Ovary (tissue), 10 donors: ENCODE measurements at places on chromosomes 2 and 18.

- DNase-seq: no peak
Observed at GRCh38 chr2:223712642-223713041, 110.5 kb upstream of the SCG2 start.

GRCh38 chr2:130755256-130756052 is at the start of gene AMER3:
AMER3 (plus strand) TSS chr2:130755540; CDS start chr2:130762073, 6,533 bp downstream.
- DNase-seq: no peak

- no peak for DNase-seq
Observed at GRCh38 chr2:59630789-59631188, 922.7 kb downstream of the BCL11A start.

GRCh38 chr2:23456881-23457760 is 72.1 kb downstream of the KLHL29 start:
- no peak for DNase-seq

- no peak for DNase-seq
Observed at GRCh38 chr18:69097349-69097748, 299.5 kb downstream of the CCDC102B start.

DNA sequence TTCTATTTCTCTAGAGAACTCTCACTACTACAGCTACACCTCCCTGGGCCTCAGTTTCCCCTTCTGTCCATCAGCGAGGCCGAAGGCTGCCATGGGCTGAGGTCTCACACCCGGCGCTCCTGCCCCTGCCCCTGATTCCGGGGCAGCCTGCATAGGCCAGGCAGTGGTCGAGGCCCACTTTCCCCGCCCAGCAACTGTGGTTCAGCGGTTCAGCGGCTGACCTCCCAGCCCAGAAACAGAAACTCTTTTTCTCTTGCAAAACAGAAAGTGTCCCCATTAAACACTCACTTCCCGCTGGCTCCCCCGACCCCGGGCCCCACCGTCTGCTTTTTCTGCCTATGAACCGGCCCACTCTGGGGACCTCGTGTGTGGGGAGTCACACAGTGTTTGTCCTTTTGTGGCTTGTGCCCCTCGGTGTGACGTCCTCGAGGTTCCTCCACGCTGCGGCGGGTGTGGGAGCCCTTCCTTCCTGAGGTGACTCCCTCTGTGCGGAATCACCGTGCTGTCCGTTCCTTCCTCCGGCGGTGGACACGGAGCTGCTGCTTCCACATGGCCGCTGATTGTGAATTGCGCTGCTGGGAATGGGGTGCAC is 16.0 kb downstream of the PDCD1 start:
- DNase-seq: peak; percentile 62

DNA sequence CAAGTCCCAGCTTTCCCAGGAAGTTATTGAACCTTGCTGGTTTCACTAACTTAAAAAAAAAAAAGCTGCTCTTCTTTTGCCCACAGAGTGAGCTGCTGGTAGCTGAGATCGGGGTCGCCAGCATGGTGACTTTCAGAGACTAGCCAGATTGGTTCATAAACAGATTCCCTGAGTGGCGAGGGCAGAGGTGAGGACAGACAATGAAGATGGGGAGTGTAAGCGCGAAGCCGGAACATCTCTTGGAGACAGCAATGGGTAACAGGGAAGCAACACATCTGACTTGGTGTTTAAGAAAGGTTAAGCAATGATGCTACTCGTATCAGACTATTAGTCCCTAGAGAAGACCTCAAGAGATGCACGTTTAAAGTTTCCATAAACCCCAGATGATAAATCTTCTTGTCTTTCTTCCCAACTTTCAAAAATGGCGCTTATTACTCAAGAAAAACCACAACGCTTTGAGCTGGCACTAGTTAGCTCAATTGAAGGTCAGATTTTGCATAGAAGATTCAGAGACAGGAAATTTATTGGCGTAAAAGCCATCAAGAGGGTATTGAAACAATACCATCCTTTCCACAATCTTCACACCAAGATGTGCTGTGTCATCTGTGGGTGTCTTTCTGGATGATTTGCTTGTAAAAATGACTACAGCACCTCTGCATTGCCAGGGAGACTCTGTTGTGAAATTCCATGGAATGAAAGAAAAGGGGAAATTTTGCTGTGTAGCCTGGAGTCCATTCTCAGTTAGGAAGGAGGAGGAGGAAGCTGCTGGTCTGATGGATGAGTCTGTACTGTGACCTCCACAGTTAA is 193.1 kb upstream of the CXCR4 start:
- no peak for DNase-seq

DNA sequence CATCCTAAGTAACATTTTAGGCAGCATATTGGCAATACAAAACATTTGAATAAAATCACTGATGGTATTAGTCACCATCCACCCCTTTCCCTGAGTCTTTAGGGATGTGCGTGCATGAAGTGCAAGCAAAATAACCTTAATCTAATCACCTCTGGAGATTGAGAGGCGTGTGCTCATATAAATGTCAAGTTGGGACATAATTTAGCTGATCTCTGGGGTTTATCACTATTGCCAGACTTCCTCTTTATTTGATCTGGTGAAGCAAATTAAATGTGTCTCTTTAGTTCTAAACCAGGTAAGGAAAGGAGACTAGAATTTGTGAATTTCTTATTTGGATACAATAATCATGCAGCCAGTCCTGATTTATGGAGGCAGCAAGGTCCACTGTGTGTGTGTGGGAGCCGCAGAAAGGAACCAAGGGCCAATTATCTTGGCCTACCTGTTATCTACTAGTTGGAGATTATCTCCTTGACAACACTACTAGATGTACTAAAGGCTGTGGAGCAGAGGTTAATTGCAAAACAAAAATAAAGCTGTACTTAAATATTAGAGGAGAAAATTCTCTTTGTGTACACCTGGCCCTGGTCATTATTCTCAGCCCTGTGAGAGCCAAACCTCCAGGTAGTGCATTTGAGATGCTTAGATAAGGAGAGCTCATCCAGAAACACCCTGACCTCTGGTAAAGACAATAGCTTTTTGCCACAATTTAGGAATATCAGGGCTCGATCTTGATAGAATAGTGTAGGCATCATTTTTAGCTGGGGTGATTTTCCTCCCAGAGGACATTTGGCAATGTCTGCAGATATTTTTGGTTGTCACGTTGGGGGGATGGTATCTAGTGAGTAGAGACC is 78.2 kb downstream of the HRH4 start:
- DNase-seq: no peak

GRCh38 chr2:216934151-216934550 is 74.3 kb upstream of the TNP1 start:
- peak; percentile 43 for DNase-seq

DNA sequence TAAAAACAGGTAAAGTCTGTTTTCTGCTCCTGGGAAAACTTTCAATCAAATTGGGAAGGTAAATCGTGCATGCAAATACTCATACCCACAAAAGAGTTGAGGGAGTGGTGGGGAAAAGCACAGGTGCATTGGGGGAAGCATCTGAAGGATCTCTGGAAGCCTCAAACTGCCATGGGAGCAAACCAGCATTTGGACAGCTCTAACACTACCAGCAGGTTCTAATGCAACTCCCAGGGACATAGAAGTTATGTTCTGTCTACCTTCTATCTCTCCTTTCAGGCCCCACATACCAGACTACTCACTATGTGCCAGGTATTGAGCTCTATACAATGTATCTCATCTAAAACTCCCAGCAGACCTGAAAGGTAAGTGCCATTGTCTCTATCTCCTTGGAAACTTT is 933.7 kb downstream of the NRXN1 start:
- DNase-seq: no peak

DNA sequence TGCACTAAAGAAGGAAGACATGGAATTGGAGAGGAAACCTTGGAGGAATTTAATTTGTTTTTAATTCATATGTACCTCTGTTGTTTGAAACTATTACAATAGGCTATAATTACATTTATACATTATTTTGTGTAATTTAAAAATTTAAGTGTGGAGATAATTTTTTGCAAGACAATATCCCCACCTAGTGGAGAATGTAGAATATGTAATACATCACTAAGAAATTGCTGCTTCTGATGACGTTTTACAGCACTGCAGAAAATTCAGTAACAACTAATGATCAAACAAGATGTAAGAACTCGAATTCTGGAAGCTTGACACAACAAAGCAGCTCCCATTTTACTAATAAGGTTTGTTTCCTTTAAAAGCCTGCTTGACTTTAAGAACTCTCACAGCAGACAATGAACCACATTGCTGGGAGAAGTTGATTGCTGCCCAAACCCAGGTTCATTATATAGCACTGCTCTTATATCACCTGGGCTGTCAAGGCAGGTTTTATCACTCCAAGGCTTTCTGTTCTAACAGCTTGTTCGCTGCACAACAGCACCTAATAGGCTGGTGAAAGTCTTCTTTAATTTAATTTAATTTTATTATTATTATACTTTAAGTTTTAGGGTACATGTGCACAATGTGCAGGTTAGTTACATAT is 53.4 kb downstream of the THADA start:
- no peak for DNase-seq

DNA sequence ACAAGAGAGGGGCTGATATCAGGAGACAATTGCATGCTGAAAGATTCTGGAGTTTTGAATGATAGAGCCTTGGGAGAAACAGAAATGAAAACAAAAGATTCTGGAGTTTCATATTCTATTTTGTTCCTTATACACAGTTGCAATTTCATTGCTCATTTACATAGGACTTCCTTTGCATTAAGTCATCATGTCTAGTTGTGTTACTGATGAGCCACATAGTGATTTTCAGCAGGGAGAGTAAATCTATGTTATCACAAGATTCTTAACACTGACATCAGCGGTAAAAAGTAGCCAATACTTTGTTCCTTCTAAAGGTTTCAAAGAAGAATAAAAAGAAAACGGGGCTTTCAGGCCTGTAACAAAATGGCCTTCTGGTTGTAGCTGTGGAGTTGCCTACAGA is 7.1 kb downstream of the ADAM17 start:
- DNase-seq: no peak

GRCh38 chr18:13440277-13441248 is 222.0 kb downstream of the LDLRAD4 start:
- no peak for DNase-seq

GRCh38 chr2:177296040-177296439 is 31.5 kb upstream of the NFE2L2 start:
- no peak for DNase-seq

DNA sequence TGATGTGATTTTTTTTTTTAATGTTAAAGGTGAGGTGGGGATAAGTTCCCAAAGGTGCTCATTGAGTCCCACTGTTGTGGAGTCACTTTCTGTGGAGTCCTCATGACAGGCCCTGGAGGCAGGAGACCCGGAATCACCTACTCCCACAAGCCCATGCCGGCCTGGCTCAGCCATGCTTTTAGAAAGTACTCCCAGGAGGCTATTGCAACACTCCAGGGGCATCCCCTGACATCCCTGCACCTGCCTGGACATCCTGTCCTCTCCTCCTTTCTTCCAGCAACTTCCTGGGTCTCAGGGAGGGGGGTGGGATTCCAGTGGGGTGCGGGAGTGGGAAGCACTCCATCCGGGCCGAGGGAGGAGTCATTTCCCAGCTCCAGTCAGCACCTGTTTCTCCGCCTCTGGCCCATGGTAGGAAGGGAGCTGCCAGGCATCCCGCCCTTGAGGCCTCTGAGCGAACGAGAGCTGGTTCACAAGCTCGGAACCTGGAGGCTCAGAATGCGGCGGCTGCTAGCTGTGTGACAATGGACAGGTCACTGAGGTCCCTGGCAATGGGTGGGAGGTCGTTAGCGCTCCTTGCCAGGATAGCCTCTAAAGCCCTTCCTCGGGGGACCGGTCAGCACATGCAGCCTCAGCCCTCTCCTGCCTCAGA is 163.9 kb upstream of the ID2 start:
- no peak for DNase-seq

DNA sequence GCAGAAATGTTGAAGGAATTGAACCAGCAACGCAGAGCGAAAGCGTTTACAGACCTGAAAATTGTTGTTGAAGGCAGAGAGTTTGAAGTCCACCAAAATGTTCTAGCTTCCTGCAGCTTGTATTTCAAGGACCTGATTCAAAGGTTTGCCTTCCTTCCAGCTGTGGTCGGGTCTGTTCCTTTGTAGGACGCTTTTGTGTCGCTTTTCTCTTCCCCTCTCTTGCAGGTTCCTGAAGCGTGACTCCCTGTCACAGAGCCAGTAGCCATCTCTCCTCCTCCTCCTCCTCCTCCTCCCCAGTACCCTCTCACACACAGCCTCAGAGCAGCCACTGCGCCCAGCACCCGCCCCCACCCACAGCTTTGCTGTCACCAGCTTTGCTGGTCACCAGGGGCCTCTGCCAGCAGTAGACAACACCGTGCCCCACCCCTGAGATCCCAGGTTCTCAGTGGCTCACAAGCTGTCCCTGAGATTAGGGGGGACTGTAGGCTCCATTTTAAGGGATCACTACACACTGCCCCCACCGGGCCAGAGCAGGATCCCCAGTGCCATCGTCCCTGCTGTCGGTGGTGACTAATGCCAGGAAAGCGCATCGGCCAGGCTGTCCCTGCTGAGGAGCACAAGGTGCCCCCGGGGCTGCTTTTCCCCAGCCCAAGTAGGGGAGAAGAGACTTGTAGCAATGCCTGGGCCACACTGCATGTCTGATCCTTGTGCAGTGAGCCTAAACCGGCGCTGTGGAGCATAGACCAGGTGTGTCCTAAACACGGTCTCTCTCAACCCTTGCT is 242.3 kb downstream of the ATAD2B start:
- DNase-seq: no peak

DNA sequence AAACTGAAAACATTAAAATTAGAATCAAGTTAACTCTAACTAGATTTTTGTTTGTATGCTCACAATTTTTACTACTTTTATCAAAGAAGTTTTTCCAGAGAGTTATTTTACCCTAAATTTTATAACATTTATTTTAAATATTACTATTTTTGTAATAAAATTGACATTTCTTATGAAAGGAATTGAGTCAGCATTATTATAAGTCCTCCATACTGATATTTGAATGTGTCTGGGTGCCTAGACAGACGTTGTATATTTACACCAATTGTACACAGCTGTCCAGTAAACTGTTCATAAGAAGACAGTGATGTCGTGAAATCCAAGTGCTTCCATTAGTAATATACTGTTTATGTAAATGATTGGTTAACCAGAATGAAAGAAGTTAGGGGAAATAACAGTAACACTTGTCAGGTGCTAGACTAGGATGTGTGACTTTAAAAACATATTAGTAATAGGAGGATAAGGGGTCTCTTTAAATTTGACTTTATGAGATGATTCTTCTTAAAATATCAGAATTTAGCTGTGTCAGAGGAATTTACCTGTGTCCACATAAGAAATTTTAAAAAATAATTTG is 73.7 kb downstream of the TANK start:
- DNase-seq: no peak

DNA sequence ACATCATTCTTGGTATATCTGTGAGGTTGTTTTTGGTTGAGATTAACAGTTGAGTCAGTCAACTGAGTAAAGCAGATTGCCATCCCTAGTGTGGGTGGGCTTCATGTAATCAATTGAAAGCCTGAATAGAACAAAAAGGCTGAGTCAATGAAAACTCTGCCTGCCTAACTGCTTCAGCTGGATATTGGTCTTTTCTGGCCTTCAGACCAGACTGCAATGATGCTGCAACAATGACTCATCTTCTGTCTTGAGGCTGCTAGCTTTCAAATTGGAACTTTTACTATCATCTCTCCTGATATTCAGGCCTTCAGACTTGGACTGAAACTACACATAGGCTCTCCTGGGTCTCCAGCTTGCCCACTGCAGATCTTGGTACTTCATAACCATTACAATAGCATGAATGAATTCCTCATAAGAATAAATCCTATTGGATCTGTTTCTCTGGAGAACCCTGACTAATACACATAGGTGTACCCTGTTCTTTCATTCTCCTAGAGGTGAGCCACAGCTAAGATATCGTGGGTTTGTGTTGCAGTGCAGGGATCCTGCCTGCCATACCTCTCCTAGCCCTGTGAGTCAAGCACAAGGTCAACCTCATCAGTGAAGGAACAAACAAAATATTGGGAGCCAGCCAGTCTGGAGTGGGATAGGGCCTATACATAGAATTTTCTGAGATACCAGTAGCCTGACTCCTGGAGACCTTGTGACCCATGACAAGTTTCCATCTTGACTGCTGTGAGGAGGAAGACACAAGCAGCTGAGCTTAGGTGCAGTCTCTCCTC is 473.8 kb downstream of the DCC start:
- DNase-seq: no peak
